Activated CD4-positive, CD25-positive, alpha-beta regulatory T cell (primary cell): ENCODE measurements at places on chromosomes 7 and 10.

DNA sequence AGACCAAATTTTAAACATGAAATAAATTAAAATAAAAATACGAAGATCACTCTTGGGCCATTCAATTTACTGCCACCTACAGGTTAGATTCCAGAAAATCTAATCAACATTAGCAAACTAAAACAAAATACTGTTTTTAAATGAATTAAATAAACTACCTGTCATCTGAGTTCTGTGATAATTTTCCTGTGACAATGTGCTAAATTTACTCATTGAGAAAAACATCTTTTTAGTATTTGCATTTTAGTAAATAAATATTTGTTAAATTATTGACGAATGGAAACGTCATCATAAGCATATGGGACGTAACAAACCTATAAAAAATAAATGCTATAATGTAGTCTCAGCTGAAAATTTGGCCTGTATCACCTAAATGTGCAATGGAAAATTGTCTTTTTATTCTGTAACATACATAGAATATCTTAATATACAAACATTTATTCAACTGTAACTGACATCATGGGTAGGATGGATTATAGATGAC, 72.1 kb downstream of the ITGB8 start:
- DNase-seq, result no peak

DNA sequence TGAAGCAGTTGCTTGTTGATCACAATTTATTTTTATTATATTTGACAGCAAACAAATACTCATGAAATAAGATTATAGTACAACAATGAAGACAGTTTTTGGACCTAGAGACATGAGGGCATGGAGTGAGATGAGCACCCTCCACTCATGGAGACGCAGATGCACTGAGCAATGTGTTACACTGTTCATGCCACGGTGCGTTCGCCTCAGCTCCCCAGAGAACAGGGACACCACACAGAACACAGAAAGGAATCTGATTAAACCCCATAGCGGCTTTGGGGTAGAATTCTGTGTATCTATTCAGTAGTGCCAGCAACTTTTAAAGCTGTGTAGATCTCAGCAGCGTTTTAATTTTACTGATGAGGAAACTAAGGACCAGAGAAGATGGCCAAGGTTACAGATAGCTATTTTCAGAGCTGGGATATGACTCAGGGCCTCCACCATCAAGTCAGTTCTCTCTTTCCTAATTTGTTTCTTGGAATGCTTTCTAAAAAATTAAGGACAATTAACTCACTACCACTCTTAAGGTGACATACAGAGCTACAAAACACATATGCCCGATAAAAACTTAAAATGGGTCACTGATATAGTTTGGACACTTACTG, 33.6 kb downstream of the FAM25A start:
- no peak for DNase-seq

- DNase-seq, result no peak
Measured at GRCh38 chr7:99808766-99809165, 19.0 kb upstream of the CYP3A43 start.

- DNase-seq, result no peak
Measured at GRCh38 chr10:72298592-72299519, 25.1 kb downstream of the DDIT4 start.

- DNase-seq, result no peak
Measured at GRCh38 chr7:138981332-138982203, at the start of gene KIAA1549. KIAA1549 (minus strand) TSS chr7:138981389; CDS start chr7:138981269, 120 bp downstream.

- DNase-seq, result no peak
Measured at GRCh38 chr10:93261961-93262610, 188.4 kb downstream of the CYP26A1 start.

DNA sequence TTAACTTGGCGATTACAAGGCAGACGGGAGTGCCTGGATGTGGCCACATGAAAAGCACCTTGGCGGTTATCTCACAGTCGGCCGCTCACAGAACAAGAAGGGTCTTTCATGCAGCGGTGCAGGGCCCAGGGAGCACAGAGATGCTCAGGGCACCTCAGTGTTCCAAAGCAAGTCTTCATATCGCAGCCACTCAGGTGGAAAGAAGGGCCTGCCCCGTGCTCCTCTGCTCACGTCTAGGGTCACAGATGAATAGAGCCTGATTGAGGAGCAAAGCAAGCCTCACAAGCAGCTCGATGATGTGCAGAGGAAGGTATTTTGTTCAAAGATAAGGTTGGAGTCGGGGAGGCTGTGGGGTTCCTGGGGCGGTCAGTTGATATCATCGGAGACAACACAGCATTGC, 297.8 kb downstream of the WDR11 start:
- no peak for DNase-seq

DNA sequence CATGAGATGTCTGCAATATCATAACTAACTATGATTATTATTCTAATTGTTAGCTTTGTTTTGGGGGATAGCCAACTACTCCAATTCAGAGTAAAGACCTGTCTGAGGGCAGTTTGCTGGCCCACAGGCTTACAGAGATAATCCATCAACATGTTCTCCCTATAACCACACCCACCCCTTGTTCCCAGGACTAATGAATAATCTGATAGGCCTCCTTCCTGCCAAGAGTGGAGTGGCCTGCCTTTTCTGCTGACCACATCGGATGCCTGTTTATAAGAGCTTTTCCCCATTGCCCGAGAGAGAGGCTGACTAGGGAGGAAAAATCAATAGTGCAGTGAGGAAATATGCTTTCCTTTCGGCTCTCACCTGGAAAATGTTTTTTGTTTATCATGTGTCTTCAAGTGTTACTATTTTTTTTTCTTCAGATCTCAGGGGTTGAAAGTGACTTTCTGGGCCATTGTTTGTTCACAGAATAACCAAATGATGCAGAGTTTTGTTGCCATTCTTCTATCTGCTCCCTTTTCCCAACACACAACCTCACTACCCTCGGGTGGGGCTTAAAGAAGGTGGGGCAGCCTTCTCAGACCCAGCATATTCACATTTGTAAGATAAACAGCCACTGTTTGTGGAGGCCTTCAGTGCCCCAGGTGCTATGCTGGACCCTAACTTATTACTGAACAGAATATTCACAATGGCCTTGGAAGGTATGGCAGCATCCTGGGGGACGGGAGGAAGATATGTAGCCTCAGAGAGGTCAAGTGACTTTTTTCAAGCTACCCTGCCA, 38.4 kb downstream of the PLPP4 start:
- DNase-seq, result no peak

- DNase-seq, result no peak
Measured at GRCh38 chr7:108136191-108136688, 6.1 kb upstream of the LAMB4 start.

GRCh38 chr7:42014625-42015618, 222.1 kb downstream of the GLI3 start:
- no peak for DNase-seq

DNA sequence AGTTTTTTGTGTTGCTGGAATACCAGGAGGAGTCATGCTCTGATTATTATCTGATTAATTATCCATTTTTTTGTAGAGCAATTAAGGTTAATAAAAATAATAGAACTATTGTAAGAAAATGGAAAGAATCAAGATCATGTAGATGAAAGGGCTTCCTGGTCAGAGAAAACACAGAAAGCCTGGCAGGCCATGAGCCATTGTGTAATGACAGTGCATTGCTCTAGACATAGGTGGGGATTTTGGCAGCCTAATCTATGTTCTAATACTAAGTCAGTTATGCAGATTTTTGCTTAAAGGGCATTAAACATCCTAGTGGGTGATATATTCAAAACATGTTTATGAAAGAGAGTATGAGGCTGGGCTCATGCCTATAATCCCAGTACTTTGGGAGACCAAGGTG, 198.2 kb downstream of the PPP1R9A start:
- no peak for DNase-seq

- DNase-seq, result no peak
Measured at GRCh38 chr10:34689053-34689452, 126.0 kb downstream of the PARD3 start.

- DNase-seq, result no peak
Measured at GRCh38 chr10:126186766-126187165, 201.5 kb downstream of the ADAM12 start.

- no peak for DNase-seq
Measured at GRCh38 chr10:117075064-117075463, 63.0 kb downstream of the VAX1 start.

DNA sequence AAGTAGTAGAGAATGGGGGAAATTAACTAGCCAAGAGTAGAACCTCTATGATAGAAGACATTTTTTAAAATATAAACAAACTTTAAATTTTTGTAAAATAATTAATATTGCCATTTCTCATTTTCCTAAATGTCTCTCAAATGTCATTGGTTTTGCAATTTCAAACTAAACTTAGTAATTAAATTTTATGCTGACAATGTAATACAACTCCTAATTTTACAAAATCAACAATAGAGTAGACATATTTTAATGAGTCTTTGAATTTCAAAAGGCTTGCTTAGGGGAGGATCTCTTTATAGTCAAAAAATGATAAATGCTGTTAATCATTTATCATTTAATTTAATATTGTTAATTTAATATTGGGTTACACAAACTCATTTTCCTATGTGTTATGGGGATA, 81.8 kb downstream of the ZWINT start:
- no peak for DNase-seq

DNA sequence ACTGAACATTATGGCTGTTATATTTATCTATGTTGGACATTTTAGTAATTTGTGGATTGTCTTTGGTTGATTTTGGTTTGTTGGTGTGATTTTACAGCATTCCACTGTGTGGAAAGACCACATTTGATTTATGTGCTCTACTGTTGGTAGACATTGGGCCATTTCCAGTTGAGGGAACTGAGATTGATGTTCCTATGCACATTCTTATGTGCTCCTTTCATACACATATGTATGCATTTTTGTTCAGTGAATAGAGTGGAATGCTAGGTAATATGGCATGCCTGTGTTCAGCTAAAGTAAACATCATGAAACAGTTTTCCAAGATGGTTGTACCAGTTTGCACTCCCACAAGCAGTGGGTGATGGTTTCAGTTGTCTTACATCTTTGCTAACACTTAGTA, 15.1 kb downstream of the CACNB2 start:
- no peak for DNase-seq

DNA sequence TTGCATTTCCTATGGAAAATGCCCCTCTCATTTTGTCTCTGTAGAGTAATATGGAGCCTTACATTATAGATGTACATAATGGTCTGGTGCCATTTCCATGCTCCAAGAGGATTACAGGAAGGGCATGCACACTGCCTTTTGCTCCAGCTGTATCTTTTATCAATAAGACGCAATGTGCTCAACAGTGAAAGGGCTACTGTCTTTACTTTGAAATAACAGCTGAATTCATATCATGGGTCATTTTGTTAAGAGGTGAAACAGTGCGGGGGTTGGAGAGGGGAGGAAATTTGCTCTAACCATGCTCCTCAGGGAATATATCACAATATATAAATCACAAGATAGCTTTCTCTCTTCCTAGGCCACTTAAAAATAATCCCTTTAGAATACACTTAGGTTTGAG, 77.7 kb downstream of the ICA1 start:
- no peak for DNase-seq

GRCh38 chr10:116848032-116848943, 1.0 kb upstream of the ENO4 start:
- no peak for DNase-seq

GRCh38 chr7:124655990-124656389, 109.6 kb downstream of the GPR37 start:
- DNase-seq, result no peak

DNA sequence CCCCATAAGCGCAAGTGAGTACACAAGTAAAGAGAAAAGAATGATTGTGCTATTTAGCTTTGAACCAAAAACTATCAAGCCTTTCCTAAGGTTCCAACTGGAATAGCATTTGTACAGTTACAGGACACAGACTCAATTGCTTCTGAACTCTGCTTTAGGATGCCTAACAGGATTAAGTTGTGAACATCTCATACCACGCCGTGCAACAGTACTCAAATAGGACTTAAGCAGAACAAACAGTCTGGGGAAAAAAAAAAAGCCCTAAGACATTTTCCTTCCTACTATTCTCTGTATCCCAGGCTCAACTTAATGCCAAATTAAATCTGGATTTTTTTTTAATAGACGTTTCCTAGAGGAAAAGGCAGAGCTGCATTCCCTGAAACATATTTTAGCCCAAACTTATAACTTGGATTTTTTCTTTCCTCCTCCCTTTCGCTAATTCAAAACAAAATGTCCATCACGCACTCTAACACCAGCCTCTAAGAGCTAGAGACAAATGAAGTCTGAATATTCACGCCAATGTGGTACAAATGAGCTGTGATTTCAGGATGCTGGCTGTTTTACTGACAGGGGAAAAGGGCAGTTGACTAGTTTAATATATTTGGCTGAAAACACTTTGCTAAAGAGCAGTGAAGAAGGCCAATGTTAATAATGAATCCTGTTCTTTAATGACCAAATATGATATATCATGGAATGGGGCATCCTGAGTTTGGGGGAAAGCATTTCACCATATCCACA, 68.6 kb downstream of the CALD1 start:
- DNase-seq, result no peak

GRCh38 chr7:123798532-123799188, 46.3 kb upstream of the HYAL4 start:
- no peak for DNase-seq

GRCh38 chr7:8561449-8561848, 128.0 kb downstream of the NXPH1 start:
- no peak for DNase-seq

DNA sequence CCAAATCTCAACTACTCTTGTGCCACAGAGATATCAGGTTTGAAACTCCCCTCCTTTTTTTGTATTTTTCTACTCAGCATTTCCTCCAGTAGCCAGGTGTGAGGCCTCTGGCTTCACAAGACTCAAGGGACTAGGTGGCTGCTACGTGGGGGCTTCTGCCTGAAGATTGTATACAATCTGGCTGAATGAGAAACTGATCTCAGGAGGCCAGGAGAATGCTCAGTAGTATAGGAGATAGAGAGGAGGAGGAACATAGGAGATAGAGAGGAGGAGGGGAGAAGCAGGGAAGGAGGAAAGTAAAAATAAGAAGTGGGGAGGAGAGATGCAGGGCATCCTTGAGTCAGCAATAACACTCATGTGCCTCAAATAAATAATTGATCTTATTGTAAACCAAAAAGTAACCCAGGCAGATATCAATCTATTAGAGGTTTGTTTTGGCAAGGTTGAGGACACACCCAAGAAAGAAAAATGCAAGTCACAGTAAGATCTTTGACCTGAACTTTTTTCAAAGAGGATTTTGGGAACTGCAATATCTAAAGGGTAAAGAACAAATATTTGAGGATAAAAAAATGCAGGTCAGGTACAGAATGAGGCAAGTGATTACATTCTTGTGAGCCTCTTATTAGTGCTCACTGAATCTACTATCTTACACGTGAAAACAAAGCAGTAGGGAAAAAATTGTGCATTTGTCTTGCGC, 36.8 kb downstream of the AKR1C8 start:
- no peak for DNase-seq

DNA sequence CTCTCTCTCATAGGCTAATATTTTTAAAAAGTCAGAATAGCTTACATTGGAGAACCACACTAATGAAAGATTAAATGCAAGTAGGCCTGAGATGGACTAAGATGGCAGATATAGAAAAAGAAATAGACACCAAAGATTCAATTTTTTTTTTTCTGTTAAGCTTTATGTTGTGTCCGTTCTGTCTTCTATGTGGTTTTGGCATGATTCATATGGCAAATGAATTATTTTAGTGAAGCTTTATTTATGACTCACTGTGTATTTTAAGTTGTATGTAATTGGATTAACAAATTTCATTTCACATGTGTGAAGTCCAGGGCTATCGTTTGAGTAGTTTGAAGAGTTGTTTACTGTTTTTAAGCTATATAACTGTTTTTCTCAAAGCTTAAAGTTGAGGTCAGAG, 214.8 kb downstream of the CAMK1D start:
- no peak for DNase-seq

GRCh38 chr7:150799741-150800580, at the start of gene TMEM176B:
TMEM176B (minus strand) TSS chr7:150800364; CDS start chr7:150796569, 3,795 bp downstream.
- DNase-seq, result no peak
